NCI-H2171 (cell line): ENCODE measurements at places on chromosomes 6 and 20.

- DNase-seq, result no peak
These were observed 743 bp downstream of the CMTR1 start for GRCh38 chr6:37433657-37434271.

- no peak for DNase-seq
These were observed 33.9 kb upstream of the TNFRSF21 start for GRCh38 chr6:47343600-47343999.

GRCh38 chr6:4356899-4357659 lies 221.7 kb upstream of the ECI2 start:
- DNase-seq, result no peak

DNA sequence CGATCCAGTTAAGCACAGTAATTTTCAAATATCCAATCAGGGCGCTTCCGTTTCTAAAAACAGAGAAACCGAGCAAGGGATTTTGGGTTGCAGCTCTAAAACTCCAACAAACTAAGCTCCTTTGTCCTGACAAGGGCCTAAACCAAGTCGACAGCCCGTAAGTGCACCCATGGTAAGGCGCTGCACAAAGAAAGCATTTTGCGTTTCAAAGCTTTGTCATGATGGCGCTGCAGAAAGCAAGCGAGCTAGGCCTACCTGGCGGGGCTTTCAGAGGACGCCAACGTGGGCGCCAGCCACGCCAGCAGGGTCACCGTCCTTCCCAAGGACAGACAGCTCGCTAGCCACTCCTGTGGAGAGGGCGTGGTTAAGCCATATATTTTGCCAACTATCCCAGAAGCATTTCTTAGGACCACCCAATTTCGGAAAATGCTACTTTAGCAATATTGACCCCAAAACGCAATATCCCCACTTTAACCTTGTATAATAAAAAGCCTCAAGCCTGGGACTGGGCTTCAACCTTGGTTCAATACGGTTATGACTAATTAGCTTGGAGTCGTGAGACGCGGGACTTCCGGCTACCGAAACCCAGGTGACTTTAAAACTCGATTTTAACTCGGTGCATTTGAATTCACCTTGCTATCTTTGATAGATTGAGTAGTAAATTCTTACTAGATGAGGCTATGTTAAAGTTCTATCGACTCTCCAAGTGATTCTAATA lies 53.8 kb downstream of the TRIM38 start:
- no peak for DNase-seq

DNA sequence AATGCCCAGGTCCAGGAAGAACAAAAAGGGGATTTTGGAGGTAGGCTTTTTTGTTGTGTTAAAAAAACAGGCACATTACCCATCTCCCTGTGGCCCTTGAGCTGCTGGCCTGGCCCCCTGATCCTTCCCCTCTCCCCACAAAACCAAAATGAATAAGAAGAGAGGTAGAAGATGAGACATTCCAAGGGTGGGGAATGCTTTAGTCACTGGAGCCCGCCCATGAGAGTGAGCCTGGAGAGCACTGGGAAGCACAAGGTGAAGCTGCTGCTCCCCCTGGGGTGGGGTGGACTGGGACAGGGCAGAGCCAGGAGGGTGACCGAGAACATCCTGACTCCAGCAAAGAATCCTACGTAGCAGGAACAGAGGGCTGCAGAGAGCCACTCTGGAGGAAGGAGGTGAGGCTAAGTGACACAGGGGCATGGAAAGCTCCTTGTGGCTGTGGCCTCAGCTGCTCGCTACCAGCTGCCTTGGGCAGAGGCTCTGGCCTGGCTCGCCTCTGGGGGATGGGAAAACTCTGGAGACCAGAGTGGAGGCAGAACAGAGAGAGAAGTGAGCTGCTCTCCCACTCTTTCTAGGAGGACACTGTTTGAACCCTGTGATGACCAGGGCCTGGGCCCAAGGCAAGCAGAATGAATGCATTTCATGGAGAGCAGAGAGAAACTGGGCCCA lies 48.3 kb downstream of the AKAP7 start:
- no peak for DNase-seq

GRCh38 chr6:155599561-155599960 lies 143.9 kb upstream of the NOX3 start:
- DNase-seq, result no peak

DNA sequence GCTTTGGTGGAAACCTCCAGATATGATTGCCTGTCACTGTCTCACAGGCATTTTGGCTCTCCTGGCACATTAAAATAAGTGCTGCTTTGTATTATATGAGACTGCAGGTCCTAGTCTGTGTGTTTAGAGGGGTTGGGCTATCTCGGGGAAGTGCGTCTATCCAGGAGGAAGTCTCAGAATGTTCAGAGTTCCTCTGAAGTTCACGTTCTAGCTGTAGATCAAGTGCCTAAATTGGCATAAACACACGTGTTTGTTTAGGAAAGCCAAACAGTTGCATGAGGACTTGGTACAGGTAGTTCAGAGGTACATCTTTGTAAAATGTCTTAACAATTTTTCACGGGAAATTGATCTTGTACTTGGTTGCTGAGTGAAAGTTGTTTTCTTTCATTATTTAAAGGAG lies 36.4 kb upstream of the SLC22A1 start:
- no peak for DNase-seq

DNA sequence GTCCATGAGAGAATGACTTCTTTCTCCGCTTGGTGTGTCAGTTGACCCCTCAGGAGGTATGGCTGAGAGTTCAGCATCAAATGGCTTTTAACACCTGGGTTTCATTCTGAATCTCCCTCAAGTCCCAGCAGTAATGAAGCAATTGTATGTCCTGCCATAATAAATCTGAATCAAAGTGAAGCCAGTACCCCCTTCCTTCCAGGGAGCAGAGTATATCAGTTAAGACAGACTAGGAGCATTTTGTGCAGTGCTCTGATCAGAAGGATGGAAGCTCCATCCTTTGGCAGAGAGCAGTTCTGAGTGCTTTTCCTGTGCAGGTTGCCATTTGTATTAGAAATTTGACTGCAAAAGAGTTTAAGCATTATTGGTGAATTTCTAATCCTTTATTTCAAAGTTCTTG lies 46.9 kb upstream of the SPACA1 start:
- no peak for DNase-seq

DNA sequence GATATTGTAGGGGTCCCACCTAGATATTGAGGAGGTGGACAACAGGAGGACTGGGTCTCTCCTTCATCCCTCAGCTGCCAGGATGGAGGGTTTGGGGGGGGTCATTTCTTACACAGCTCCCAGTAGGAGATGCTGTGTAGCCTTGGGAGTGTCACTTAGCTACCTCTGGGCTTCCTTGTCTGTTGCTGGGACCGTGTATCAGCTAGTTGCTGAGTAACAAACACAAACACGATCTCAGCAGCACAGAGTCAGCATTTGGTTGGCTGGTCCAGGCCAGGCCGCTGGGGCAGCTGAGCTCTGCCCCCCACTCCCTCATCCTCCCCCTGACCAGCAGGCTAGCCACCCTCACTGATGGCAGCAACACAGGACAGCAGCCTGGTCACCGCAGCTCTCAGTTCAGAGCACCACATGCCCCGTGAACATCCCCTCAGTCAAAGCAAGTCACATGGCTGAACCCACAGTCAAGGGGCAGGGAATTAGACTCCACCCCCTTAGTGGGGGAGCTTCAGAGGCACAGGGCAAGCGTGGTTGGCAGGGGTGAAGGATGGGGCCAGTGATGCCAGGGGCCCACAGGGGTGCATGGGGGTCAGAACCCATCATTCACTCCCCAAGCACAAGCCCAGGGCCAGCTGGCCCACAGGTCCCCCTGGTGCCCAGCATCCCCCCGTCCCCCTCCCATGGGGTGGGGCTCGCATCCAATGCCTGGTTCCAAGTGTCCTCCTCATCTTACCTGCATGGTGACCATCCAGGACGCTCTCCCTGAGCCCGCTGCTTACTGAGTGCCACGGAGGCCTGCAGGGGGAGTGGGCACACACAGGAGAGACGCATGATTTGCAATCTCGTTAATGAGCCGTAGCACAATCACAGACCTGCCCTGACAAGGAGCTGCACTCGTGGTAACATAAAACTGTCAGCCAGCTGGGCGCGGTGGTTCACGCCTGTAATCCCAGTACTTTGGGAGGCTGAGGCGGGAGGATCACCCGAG lies 112.4 kb downstream of the TAF4 start:
- peak; percentile 25 for DNase-seq

- DNase-seq, result no peak
These were observed 162.3 kb downstream of the TPBG start for GRCh38 chr6:82525775-82526495.

- no peak for DNase-seq
These were observed 31.3 kb upstream of the LAMP5 start for GRCh38 chr20:9483131-9483530.

GRCh38 chr6:17012421-17013225 lies 89.2 kb upstream of the STMND1 start:
- DNase-seq, result no peak

- DNase-seq, result no peak
These were observed 20.9 kb upstream of the SMOC2 start for GRCh38 chr6:168420084-168420483.

DNA sequence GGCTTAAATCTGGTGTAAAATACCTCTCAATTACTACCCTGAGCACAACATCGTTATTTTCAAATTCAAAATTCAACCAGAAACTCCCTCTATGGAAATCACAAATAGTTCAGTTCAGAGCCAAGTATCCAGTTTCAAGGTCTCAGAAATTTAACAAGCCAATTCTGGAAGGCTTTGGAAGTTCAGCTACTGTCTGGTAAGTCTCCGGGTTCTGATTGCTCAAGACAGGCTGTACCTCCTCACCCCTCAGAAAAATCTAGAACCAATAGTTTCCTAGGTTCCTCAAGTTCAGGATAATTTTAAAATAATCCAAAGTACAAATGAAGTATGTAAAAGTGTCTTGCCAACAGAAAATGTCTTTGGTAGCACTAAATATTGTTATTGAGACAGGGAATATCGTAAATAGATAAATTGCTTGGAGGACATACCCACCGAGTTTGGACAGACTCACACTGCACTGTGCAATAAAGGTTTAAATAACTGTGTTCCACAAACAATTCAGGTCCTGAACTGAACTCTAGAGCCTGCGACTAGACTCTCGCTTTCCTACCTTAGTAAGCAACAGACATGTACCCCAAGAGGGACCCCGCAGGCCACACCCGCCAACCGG lies 729 bp downstream of the ATG5 start:
- no peak for DNase-seq

- no peak for DNase-seq
These were observed 66.8 kb upstream of the ANKEF1 start for GRCh38 chr20:9968015-9968414.

DNA sequence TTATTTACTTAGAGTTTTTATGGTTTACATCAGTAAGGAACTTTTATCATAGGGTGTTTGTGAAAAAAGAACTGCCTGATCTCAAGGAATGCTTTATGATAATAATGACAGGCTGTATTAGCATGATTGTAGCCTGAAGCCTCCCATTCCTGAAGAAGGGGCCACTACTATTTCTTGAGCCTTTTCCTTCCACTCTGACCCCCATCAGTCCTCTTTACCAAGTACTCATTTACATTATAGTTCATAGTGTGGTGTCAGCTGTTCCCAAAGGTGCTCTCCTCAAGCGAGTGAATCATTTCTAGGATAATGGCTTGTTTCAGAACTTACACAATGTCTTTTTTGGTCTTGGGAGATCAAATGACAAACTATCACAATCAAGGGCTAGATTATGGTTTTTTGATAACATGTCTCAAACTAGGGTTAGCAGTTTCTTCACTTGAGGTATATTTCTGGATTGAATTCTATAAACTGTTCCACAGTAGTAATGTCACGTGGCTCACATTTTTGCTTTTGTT lies 283.6 kb downstream of the CDKAL1 start:
- no peak for DNase-seq

DNA sequence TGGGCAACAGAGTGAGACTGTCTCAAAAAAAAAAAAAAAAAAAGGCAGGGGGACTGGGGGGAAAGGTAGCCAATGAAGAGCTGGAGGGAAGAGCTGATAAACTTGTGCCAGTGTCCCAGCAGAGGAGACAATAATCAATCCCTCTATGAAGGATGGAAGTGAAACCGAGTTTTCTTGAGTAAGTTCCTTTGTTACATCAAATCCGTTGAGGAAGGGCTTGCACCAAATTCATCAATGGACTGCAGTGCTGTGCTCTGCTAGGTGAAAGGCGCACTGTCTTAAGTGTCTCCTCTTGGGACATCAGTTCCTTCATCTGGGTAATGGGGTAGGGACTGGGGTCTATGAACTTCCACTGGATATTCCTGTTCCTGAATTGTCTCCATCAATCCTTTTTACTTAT lies 3.0 kb upstream of the CRIP3 start:
- no peak for DNase-seq

GRCh38 chr20:24676353-24676977 lies 207.0 kb downstream of the SYNDIG1 start:
- DNase-seq, result no peak

- no peak for DNase-seq
These were observed 70.3 kb downstream of the HUS1B start for GRCh38 chr6:586553-586952.

DNA sequence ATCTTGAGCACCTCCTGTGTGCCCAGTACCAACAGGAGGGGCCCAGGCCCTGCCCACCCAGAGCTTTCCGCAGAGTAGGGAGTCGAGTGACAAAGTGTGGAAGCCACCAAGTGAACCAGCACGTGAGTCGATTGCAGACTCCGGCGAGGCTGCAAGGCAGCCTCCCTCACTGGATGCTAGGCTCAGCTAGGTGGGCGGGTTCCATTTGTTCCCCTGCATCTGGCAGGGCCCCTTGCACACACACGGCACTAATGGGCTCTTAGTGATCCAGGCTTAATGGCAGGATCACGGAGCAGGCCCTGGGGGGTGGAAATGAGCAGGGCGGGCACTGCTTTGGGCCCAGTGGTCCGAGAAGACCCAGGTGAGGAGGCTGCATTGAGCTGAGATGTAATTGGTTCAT lies 140.4 kb downstream of the PHACTR3 start:
- no peak for DNase-seq

- DNase-seq, result no peak
These were observed 11.6 kb upstream of the VGLL2 start for GRCh38 chr6:117253785-117254184.

DNA sequence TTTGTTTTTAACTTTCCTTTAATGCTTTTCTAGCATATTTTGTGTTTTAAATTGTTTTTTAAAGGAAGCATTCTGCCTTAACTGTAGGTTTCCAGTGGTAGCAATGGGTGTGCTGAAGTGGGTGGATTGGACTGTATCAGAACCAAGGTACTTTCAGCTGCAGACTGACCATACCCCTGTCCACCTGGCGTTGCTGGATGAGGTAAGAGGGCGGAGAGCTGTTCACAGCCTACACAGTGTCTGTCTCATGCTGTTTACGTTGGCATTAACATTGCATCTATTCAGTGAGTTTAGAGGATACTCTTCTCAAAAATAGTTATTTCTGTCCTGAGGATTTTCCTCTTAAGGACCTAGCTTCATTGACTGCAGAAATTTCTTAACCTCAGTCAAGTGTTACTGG lies 11.9 kb downstream of the NELFCD start:
- no peak for DNase-seq

DNA sequence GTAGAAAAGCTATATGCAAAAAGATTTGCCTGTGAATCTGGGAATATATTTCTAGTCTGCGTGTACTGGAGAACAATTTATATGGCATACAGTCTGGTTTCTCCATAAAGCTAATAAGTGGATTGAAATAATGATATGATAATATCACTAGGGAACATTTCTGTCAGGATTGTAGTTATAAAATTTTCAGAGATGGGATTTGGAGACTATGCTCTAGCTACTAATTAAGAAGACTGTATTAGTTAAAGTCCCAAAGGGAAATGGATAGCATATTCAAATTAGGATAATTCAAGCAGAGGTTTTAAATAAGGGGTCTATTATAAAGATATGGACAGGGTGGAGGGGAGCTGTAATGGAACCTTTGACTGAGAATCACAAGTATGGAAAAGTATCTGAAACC lies 7.2 kb upstream of the STX11 start:
- no peak for DNase-seq
